ENCODE measurements at places on chromosomes 5 and 9.
A peak's percentile ranks its signal among the peaks of the same experiment; 100 is the strongest.

DNA sequence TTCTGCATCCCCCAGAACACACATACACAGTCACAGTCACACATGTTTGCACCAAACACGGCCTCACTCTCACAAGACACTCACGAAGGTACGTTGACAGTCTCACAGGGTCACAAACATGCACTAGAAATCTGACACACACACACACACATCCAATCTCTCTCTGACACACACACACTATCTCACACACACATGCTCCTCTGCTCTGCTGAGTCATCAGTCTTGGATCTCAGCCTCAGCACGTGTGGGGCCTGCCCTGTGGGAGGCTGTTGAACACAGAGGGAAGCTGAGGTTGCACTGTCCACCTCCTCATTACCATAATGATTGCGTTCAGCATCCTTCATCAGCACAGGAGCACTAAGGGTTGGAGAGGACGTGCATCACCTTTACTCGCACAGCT lies 188.8 kb downstream of the MTRR start:
- DNase-seq: no peak

- no peak for DNase-seq
Observed at GRCh38 chr9:127124111-127124531, 1.7 kb upstream of the ANGPTL2 start.

- DNase-seq: no peak
Observed at GRCh38 chr5:52769061-52769460, 18.7 kb upstream of the ITGA1 start.

DNA sequence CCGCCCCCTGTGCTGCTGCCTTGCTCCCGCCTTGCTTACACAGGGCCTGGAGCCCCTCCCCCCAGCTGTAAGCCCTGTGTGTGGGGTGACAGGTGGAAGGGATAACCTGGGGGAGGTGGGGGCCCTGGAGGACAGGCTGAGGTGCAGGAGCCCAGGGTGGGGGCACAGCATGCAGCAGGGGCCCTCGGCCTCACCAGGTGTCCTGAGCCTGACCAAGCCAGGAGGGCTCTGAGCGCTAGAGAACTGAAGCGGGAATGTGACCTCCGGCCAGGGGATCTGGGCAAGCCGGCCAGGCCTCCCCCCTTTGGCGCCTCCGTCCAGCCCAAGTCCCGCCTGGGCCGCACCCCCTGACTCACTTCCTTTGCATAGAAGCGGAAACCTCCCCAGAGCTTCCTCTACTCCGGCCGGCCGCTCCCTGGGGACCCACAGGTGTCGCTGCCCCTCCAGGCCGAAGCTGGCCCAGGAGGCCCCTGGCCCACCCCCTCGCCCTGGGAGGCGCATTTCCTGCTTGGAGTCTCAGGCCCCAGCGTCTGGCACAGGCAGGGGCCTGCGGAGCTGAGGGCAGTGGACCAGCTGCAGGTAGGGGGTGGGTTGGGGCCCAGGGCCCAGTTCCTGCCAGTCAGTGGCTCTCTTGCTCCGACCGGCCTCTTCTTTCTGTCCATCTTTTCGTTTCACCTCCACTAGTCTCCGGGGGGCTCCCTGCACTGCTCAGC lies at the start of gene TOR4A:
TOR4A (plus strand) TSS at position 398 of the 713 bp plus-strand sequence. CDS start 964 bp downstream, outside the sequence.
- DNase-seq: no peak

GRCh38 chr5:147918899-147919298 lies 12.6 kb upstream of the C5orf46 start:
- no peak for DNase-seq

DNA sequence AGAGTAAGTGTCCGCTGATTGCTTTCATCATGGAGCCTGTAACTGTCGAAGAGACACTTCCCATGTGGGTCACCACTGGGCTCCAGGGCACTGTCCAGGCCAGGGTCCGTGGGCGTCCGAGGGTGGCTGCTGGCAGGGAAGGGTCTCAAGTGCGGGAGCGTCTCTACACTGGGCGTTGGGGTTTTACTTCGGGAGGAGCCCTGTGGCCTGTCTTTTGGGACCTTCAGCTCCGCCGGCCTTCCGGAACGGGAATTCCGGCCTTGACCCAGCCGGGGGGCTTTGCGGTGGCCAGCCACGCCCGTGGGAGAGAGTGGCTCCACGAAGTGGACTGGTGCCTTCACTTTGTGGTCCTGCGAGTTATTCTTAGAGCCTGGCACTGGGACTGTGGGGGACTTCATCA lies 86.2 kb downstream of the CAMSAP1 start:
- DNase-seq: no peak

DNA sequence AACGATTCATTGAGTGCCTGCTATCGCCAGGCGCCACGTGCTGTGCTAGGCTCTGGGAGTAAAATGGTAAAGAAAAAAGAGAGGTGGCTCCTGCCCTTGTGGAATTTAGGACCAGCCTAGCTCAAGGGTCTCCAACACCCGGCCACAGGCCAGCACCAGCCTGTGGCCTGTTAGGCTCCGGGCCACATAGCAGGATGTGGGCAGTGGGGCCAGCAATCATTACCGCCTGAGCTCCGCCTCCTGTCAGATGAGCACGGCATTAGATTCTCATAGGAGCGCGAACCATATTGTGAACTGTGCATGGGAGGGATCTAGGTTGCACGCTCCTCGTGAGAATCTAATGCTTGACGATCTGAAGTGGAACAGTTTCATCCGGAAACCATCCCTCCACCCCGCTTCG lies 1.5 kb downstream of the RMRP start:
- DNase-seq: no peak

- DNase-seq: no peak
Observed at GRCh38 chr5:159463590-159464321, 133.5 kb upstream of the IL12B start.

DNA sequence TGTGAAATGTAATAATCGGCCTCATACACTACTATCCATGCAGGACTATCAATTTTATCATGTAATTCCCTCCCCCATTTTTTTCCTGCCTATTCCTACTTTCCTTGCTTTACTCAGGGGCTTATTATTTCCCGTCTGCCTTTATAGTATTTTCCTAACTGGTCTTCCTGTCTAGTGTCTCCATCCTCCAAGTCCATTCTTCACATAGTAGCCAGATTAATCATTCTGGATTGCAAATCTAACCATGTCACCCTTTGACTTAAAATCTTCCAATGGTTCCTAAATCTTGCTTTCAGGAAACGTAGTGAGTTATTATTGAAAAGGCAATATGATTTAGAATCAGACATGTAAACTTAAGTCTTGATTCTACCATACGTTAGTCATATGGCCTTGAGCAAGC lies 307.4 kb upstream of the HAPLN1 start:
- DNase-seq: no peak

GRCh38 chr5:99945478-99946442 lies 589.4 kb upstream of the FAM174A start:
- DNase-seq: no peak

DNA sequence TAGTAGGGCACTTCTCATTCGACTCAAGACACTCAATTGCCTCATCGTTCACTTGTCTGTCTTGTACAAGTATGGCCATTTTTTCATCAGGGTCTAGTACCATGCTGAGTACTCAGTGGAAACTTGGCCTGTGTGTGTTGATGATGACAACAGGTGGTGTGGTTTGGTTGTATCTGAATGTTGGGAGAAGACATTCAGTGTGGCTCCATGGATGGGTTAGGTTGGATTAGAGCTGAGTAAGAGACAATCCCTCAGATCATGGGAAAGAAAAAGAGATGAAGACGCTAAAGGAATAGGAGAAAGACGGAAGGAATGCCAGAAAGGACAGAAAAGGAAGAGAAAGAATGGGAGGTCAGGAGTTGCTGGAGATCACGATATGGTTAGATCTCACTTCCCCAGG lies 17.0 kb downstream of the PCDH1 start:
- no peak for DNase-seq

- DNase-seq: peak; percentile 92
Observed at GRCh38 chr5:134758504-134759341, at the start of gene DDX46. Gene DDX46 (plus strand): TSS chr5:134758779. CDS start chr5:134758939, 160 bp downstream.

DNA sequence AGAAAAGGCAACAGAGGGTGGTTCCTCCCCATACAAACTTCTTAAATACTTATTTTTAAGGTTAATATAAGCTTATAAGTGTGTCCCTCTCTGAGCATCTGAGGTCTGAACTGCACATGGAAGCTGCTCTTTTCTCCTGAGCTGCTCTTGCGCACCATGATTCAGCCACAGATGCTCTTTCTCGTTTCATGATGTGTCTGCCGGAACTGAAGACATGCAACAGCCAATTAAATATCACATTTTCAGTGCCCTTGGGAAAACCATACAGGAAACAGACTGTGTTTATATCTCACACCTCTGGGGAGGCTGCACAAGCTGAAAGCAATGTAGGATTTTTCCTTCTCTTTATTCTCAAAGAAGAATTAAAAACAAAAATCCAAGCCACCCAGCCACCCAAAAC lies 96.8 kb upstream of the NREP start:
- DNase-seq: no peak

Data from activated T-helper 9 cell treated with anti-CD3 and anti-CD28 coated beads, Interleukin-2, amount 50 U/mL, for 16 hours (primary cell).